ENCODE measurements at places on chromosomes 13 and 19. TPM values are rescaled to one million over a fixed set of nuclear protein-coding genes. Genes with fewer than 3 reads are reported as not detected.

NAA16 gene
- 23.7 TPM for total RNA-seq

ZNF583 gene
- 8.1 TPM for total RNA-seq

TMPRSS9 gene
- total RNA-seq, result 1.3 TPM

NAPSA gene
- 0.81 TPM for total RNA-seq

NAT14 gene
- 4.9 TPM for total RNA-seq

NOTCH3 gene
- 14.1 TPM for total RNA-seq

IGSF23 gene
- total RNA-seq, result not detected

NKPD1 gene
- 0.28 TPM for total RNA-seq

GJB2 gene
- 0.26 TPM for total RNA-seq

VSTM2B gene
- total RNA-seq, result not detected

C19orf85 gene
- not detected for total RNA-seq

PTH2 gene
- not detected for total RNA-seq

TPP2 gene
- total RNA-seq, result 19.1 TPM

CIC gene
- 88.8 TPM for total RNA-seq

KLK12 gene
- not detected for total RNA-seq

IGFL1 gene
- not detected for total RNA-seq

SIAH3 gene
- total RNA-seq, result 0.28 TPM

ACER1 gene
- total RNA-seq, result not detected

CEBPA gene
- total RNA-seq, result 24.6 TPM

CILP2 gene
- not detected for total RNA-seq

ZNF841 gene
- total RNA-seq, result 34.1 TPM

ZNF729 gene
- not detected for total RNA-seq

SULT2B1 gene
- 1.4 TPM for total RNA-seq

FSTL3 gene
- 137 TPM for total RNA-seq

AMH gene
- 1.5 TPM for total RNA-seq

FPR3 gene
- total RNA-seq, result 32.9 TPM

SLC1A6 gene
- 0.11 TPM for total RNA-seq

DCLK1 gene
- total RNA-seq, result 1.2 TPM

C1QTNF9 gene
- not detected for total RNA-seq

IL27RA gene
- total RNA-seq, result 3.8 TPM

PLPP2 gene
- total RNA-seq, result 2.4 TPM

SIGLEC12 gene
- not detected for total RNA-seq

OSCAR gene
- total RNA-seq, result 2.4 TPM

RELB gene
- 11.3 TPM for total RNA-seq

ZNF728 gene
- total RNA-seq, result not detected

ZNF382 gene
- 16.9 TPM for total RNA-seq

CCDC8 gene
- 74.0 TPM for total RNA-seq

CLIP3 gene
- total RNA-seq, result 11.6 TPM

FAAP24 gene
- 3.9 TPM for total RNA-seq

OLFM4 gene
- not detected for total RNA-seq

CLDN10 gene
- total RNA-seq, result not detected

NEK5 gene
- total RNA-seq, result not detected

MCF2L gene
- total RNA-seq, result 10.3 TPM

EXOC3L2 gene
- 14.8 TPM for total RNA-seq

C3 gene
- 3,863 TPM for total RNA-seq

SMIM44 gene
- total RNA-seq, result not detected

LGALS4 gene
- 0.30 TPM for total RNA-seq

ZNF493 gene
- 10.3 TPM for total RNA-seq

MAP3K10 gene
- total RNA-seq, result 25.1 TPM

SIGLEC8 gene
- total RNA-seq, result 0.33 TPM

GDF15 gene
- total RNA-seq, result 22.9 TPM

CAPN12 gene
- total RNA-seq, result 3.9 TPM

PDE4A gene
- total RNA-seq, result 17.2 TPM

ZNF302 gene
- total RNA-seq, result 32.5 TPM

ZNF568 gene
- 17.2 TPM for total RNA-seq

ALDH16A1 gene
- total RNA-seq, result 29.1 TPM

KLK14 gene
- not detected for total RNA-seq

RPL13A gene
- 3,504 TPM for total RNA-seq

ARHGAP33 gene
- 0.54 TPM for total RNA-seq

ATP12A gene
- total RNA-seq, result not detected

Measured in adrenal gland (tissue), 19 donors.